ENCODE measurements at places on chromosomes 3 and 15.

- no peak for DNase-seq
Observed at GRCh38 chr15:57031605-57032004, 113.2 kb downstream of the TCF12 start.

DNA sequence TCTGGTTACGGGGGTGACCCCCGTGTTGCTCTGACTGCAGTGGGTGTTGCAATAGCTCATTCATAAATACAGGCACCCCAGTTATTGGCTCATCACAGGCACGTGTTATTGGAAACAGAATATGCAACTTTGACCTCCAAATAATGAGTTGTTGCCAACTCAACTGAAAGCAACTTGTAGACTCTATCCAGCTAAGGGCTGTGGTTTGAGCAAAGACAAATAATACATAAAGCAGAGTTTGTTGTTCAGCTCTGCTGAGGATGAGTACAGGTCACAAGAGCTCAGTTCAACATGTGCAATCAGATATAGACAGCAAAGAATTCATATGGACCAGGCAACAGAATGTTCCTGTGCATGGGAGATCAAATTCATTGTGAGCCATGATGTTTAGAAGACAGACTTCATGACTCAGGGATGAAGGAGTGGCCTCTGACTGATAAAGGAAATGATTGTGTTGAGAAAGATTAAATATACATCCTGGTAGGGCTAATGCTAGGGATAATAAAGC lies 87.6 kb upstream of the LRIG1 start:
- DNase-seq, result no peak

GRCh38 chr3:170852324-170852723 lies 17.7 kb downstream of the RPL22L1 start:
- no peak for DNase-seq

DNA sequence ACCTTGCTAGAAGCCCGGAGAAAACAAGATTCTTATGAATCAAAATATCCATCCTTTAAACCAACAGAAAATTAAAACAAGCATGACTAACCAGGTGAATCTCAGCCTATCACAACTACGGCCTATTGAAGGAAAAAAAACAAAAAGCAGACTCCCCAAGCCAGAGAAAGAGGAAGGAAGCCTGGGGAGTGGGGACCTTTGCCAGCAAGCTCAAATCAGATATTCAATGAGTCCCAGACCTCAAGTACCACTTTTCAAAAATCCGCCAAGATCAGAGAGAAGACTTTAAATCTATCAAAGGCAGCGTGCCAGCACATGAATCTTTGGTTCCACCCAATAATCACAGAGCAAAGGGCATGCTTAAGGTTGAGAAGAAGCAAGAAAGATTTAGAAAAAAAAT lies 253.8 kb downstream of the NTRK3 start:
- no peak for DNase-seq

GRCh38 chr15:90287101-90287500 lies 21.6 kb downstream of the NGRN start:
- no peak for DNase-seq

DNA sequence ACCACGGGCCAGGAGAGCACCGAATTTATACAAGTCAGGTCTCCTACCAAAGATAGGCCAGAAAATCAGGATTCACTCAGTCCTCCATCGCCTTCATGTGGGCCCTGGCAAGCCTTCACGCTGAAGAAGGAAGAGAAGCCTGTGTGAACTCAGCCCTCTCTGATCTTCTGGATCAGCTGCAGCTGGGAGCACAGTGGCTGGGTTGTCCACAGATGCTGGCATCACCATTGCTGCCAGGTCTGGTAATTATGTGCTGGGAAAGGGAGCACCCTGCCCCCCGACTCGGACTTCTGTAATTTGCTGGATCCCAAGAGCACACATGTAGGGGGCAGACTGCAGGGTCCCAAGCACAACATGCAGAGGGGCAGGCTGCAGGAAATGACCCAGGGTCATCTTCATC lies 12.4 kb upstream of the PDE8A start:
- no peak for DNase-seq

DNA sequence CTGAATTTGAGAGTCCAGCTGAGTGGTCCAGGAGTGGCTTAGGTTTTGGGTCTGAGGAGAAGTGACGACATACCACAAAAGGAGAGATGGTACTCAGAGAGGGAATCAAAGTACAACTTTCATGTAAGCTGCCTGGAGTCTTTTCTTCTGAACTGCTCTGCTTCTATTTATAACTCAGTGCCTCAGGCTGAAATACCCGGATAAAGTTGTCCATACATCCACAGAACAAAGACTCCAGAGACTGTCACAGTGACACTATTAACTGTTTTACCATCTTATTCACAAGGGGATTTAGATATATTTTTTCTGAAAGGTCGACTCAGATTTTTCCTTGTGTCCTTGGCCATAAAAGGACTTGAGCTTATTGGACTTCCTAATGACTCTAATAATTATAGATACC lies 264.3 kb upstream of the DNAJC19 start:
- DNase-seq, result no peak

DNA sequence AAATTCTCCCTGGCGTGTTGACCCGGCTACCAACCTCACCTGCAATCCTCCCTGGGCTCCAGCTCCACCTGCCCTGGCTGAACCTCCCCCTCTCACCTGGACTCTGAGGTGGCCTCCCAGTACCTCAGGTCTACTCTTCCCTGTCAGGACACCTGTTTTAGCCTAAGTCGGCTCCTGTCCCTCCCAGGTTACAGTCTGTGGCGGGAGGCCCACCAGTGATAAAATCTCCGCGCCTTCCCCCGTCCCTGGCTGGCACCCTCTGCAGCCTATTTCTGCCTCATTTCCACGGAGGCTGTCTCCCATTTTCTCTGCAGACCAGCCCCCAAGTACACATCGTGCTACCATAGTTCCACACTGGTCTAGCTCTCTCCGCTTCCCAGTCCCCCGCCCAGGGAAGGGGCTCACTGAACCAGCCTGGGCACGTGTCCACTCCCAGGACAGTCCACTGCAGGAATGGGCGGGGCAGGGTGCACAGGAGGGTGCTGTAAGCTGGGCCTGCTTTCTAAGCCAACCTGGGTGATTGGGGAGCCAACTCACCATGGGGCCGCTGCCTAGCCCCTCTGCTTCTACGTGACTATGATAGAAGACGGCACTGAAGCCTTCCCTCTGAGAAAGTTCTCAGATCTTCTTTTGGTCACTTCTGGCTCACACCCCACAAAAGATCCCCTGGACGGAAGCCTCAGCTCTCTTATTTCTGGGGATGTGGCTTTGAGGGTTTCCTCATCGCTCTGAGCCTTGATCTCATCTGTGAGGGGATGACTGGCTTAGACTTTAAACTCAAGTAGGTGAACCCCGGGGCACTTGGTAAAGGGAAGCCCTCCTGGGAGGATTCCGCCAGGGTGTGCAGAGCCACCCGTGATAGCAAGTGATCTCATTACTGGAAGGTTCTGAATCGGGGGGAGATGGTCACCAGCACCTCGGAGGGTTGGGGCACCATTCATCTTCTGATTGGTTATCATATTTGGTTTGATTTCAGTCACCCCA lies 96.6 kb downstream of the NSMCE3 start:
- no peak for DNase-seq

GRCh38 chr15:33068511-33068990 lies 126.0 kb downstream of the FMN1 start:
- peak; percentile 51 for DNase-seq

GRCh38 chr3:60617188-60617587 lies 634.1 kb downstream of the FHIT start:
- DNase-seq, result no peak

- no peak for DNase-seq
Observed at GRCh38 chr15:43199945-43200488, 14.8 kb downstream of the CCNDBP1 start.

GRCh38 chr15:64845183-64845611 lies 3.5 kb downstream of the PLEKHO2 start:
- peak; percentile 45 for DNase-seq

DNA sequence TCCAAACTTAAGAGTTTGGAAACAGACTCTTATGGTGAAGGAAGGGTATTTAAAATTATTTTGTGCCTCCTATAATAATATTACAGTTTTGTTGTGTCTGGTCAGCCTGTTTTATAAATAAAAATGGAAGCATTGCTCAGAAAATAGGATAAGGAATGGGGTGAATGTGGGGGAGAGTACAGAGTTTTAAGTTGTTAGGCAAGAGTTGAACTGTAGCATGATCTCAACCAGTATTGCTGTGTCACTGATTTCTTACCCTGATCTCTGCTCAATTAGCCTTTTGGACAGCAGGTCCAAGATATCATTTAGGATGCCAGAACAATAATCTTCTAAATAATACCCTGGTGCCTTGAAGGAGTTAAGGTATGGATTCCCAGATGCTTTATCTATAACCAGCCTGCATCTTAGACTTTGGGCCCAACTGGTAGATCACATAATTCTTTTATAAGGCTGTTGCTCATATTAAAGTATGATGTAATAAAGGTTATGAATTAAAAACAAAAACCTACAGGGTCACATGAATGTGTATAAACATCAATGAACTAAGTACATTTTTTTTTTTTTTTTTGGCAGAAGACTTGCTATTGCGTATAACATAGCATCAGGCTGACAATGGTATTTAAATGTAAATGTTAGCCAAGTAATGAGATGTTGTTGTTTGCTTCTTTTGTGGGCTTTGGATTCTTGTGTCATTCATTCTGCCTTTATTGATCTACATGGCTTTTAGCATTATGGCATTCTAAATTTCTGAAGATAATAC lies 70.0 kb downstream of the MITF start:
- DNase-seq, result no peak

GRCh38 chr3:9810846-9811245 lies 784 bp downstream of the TTLL3 start:
- no peak for DNase-seq

DNA sequence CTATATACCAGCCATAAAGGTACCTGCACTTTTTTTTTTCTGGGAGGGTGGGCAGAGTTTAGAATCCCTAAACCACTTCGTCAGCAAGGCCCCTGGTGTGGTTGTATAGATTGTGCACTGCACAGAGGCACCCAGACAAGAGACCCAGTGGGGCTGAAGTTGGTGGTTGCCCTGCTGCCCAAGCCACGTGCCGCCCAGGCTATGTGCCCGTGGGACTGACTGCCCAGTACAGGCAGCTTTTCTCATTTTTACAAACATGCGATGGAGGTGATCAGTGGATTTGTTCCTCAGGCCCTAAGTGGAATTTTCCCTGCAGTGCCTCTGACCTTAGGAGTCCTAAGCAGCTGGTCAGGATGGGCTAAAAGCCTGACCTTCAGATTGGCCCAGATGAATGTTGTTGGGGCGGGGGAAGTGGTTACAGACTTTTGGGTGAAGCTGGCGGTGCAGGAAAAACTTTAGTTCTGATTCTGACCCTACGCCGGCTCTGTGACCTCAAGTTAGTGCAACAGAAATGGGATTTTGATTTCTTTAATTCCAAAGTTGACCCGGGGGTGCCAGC lies 34.9 kb upstream of the LIMD1 start:
- no peak for DNase-seq

- DNase-seq, result no peak
Observed at GRCh38 chr3:56347219-56347871, 120.9 kb downstream of the ERC2 start.

DNA sequence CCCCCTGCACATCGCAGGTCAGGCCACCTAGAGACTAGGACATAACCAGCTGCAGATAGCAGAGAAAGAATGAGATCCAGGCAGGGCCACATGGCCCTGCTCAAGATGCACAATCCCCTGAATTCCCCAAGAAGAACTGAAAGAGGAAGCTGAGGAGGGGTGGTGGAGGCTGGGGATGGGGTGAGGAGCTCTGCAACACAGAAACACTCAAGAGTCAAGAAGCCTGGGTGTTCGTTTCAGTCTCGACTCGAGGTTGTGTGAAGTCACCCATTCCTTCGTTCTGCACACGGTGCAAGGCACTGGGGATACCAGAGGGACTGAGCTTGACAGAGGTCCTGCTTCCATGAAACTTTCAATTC lies 62.0 kb downstream of the TLE3 start:
- DNase-seq, result no peak
